ENCODE measurements at places on chromosomes 5 and 9. TPM values are rescaled to one million over a fixed set of nuclear protein-coding genes. Genes with fewer than 3 reads are reported as not detected.

SMIM33 gene
- total RNA-seq, result 0.37 TPM

DNA sequence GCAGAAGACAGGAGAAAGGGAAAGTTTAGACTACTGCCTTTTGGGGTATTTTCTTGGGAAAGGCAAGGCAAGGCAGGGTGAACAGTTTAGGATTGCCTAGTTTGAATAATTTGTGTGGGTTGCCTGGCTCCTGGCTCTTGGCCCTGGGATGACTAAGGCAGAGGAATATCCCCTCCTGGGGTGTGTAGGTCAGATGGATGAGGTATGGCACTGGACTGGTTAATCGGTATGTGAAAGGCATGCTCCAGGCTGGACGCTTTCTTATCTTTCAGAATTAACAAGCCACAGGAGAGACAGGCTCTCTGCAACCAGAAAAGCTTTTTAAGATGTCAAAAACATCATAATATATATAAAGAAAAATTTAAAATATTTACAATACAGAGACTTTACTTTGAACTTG, 58.6 kb downstream of the STARD4 start:
- no peak overlapping the region for H3K27ac ChIP-seq
- H3K27me3 ChIP-seq, result no peaks in the 10 kb centered on the region

DNA sequence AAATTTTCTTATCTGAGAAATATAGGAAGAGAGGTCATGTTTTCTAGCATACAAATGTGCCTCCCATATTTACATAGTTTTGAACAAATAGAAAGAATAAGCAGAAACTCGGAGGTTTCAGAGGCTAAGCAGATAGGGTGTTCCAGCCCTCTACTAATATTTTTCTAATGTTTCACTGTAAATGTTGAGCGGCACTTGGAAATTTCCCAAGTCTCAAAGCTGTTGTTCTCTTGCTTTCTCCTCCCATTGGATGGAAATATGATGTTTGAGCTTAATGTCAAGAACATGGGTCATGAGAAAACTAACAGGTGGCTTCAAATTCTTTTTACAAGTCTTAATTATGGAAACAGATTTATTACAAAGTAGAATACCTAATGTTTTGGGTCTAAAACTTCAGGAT, 5.1 kb downstream of the SPINK1 start:
- no peak overlapping the region for H3K27ac ChIP-seq
- peaks cover 9% of the 10 kb centered on the region for H3K27me3 ChIP-seq
- no peaks in the 10 kb centered on the region for H3K36me3 ChIP-seq
- no peak overlapping the region for H3K4me3 ChIP-seq

GRCh38 chr5:94746731-94747124, 128.3 kb downstream of the SLF1 start:
- H3K4me1 ChIP-seq, result peaks cover 9% of the 10 kb centered on the region
- no peak overlapping the region for H3K4me3 ChIP-seq
- H3K27ac ChIP-seq, result no peak overlapping the region
- H3K36me3 ChIP-seq, result no peaks in the 10 kb centered on the region
- H3K27me3 ChIP-seq, result peaks cover 8% of the 10 kb centered on the region
- DNase-seq, result no peak

- H3K36me3 ChIP-seq, result no peaks in the 10 kb centered on the region
- no peak for DNase-seq
- H3K4me3 ChIP-seq, result no peak overlapping the region
- H3K4me1 ChIP-seq, result no peaks in the 10 kb centered on the region
- H3K27me3 ChIP-seq, result peaks cover 9% of the 10 kb centered on the region
These were observed 426.8 kb downstream of the KIAA0825 start for GRCh38 chr5:94191604-94192003.

GRCh38 chr5:140549237-140550144, 2.0 kb downstream of the EIF4EBP3 start:
- peaks cover 39% of the 10 kb centered on the region for H3K36me3 ChIP-seq
- DNase-seq, result no peak
- no peak overlapping the region for H3K4me3 ChIP-seq
- H3K27ac ChIP-seq, result peak overlapping the region; percentile 94
- H3K4me1 ChIP-seq, result peaks cover 60% of the 10 kb centered on the region
- no peaks in the 10 kb centered on the region for H3K27me3 ChIP-seq
